Activated naive CD8-positive, alpha-beta T cell treated with anti-CD3 and anti-CD28 coated beads for 36 hours (primary cell): ENCODE measurements at places on chromosomes 2 and 18. TPM values are rescaled to one million over a fixed set of nuclear protein-coding genes. Genes with fewer than 3 reads are reported as not detected.

The TMEM37 gene
- not detected for total RNA-seq

The AQP12A gene
- total RNA-seq, result not detected

The CRYGD gene
- not detected for total RNA-seq

The IL36RN gene
- total RNA-seq, result not detected

- no peak overlapping the region for H3K4me3 ChIP-seq
- peaks cover under 1% of the 10 kb centered on the region for H3K4me1 ChIP-seq
- H3K27me3 ChIP-seq, result no peaks in the 10 kb centered on the region
- no peak overlapping the region for H3K27ac ChIP-seq
Observed at GRCh38 chr18:49094136-49094535, 143.4 kb upstream of the SMAD7 start.

- H3K4me3 ChIP-seq, result no peak overlapping the region
- H3K4me1 ChIP-seq, result peaks cover 8% of the 10 kb centered on the region
- DNase-seq, result no peak
- H3K27me3 ChIP-seq, result no peaks in the 10 kb centered on the region
Observed at GRCh38 chr2:7027956-7028655, 110.9 kb downstream of the RNF144A start.

GRCh38 chr2:26088038-26088643, 54.3 kb downstream of the RAB10 start:
- no peak overlapping the region for H3K4me3 ChIP-seq
- H3K36me3 ChIP-seq, result peaks cover 26% of the 10 kb centered on the region
- no peaks in the 10 kb centered on the region for H3K27me3 ChIP-seq
- H3K27ac ChIP-seq, result no peak overlapping the region
- no peak for DNase-seq
- peaks cover 44% of the 10 kb centered on the region for H3K4me1 ChIP-seq

GRCh38 chr2:51220606-51221005, 188.7 kb upstream of the NRXN1 start:
- no peaks in the 10 kb centered on the region for H3K27me3 ChIP-seq
- H3K36me3 ChIP-seq, result no peaks in the 10 kb centered on the region
- H3K27ac ChIP-seq, result no peak overlapping the region
- no peak overlapping the region for H3K4me3 ChIP-seq
- DNase-seq, result no peak
